Left lung (tissue), 14 donors: ENCODE measurements at places on chromosomes 2 and 18. TPM values are rescaled to one million over a fixed set of nuclear protein-coding genes. Genes with fewer than 3 reads are reported as not detected.

DNA sequence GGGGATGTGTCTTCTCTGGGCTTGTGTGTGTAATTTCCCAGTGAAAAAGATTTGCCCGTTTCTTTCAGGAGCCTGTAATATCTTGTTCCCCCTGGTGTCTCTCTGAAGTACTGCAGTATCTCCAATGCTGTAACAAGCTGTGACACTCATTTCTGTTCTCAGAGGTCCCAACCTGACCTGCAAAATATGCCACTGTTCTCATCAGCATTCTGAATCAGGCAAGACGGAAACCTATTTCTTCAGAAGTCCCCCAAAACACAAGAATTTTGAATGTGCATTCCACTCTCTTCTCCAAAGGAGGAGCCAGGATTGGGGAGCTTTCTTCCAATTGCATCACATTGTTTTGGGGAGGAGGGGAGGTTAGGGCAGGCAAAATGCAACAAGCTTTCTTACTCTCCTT is 77.0 kb upstream of the CNGA3 start:
- DNase-seq, result peak; percentile 19

DNA sequence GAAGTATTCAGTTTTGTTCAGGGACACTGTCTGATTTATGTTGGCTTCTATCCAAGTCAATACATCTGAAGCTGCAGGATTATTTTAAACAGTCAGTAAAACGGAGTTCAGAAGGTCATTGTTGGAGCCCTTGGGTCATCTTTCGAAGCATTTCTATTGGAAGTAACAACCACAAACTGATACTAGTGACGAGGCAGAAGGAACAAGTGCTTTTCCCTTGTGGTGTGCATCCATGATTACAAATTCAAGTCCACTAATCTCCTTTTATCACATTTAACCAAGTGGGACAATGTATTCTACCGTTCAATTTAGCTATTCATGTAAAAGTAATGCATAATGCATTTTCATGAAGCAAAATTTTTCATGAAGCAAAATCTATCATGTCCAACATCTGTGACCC is 76.9 kb downstream of the CD226 start:
- DNase-seq, result no peak

DNA sequence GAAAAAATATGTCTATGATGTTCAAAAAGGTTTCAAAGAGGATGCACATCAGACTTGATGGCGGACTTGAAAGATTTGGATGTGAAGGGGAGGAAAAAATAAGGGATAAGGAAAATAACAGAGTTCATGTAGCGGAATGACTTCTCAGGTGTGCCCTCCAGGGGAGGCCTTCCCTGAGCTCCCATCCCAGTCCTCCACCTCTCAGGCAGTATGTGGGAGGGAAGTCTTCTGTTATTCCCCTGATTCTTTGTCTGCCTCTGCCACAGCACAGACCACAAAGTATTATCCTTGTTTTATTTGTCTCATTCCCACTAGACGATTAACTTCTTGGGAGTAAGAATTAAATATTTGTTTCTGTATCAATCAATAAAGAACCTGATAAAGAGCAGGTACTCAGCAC is 17.7 kb downstream of the COL5A2 start:
- no peak for DNase-seq

GRCh38 chr2:230329946-230330605 is 3.1 kb downstream of the SP140L start:
- no peak for DNase-seq

GRCh38 chr18:62183578-62184195 is 3.2 kb downstream of the PIGN start:
- peak; percentile 15 for DNase-seq

- no peak for DNase-seq
Observed at GRCh38 chr2:224518806-224519580, 66.2 kb downstream of the CUL3 start.

- DNase-seq, result peak; percentile 85
Observed at GRCh38 chr2:222993920-222994650, 57.9 kb upstream of the KCNE4 start.

DNA sequence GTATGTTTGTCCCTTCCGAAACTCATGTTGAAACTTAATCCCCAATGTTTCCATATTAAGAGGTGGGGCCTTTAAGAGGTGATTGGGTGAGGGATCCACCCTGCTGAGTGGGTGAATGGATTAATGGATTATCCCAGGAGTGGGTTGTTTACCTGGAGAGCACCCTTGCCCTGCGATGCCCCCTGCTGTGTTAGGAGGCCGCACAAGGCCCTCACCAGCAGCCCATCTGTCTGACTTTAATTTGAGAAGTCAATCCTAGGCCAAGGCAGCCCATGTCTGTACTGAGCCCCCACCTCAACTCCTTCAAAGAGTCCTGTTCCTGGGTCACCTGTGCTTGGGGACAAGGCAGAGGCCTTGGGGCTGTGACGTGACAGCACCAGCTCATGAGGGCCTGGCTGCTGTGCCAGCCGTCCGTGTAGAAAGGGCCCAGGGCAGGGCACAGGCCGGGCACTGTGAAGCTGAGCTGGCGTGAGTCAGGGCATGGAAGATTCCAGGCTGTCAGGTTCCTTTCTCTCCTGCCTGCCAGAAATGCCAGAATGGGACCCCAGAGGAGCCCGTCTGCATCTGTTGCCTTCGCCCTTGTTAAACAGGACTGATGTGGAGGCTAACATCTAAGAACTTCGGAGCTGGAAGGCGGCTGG is 21.3 kb upstream of the TAF1B start:
- no peak for DNase-seq

- DNase-seq, result no peak
Observed at GRCh38 chr2:15797231-15797938, 143.0 kb upstream of the MYCN start.

DNA sequence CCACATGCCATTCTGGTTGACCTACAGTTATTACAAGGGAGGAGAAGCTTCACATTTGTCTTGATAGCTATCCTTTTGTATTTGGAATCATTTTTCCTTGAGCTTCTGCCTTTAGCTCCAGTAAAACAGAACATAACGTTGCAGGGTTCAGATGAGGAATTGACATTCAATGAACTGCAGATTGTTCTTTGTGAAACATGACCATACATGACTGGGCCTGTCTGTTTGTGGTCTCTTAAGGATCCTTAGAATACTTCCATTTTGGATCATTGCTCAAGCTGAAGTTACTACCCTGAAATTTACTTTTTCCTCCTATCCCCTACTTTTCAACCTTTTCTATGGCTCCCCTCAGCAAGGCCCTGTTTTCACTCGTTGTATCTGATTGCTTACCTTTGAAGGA is 1281.7 kb upstream of the CELF4 start:
- no peak for DNase-seq

DNA sequence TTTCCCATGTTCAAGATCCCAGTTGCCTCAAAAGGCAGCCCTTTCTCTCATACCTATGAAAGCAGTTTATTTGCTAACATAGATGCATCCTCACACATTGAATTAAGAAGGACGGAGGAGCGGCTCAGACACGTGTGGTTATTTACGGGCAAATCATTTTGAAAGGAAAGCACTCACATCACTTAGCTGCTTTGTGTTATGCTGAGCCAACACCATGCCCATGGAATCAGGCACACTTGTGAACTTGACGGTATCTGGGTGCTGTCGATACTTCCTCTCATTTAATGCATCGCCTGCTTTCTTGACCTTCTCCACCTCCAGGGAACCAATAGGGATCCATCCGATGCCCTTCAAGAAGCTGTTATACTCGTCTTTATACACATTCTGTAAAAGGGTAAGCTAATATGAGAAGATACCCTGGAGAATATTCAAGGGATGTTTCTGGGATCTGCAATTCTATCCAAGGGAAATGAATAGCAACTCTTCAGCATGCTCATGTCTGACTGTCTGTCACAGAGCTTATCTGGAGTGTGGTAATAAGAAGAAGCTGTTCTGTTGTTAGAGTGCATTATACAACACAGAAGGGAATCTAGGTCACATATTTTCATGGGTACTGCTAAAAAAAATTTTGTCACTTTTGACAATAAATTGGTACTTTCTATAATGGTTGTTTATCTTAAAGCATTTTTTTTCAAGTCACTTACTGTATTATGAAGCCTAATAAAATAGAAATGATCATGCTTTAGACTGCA is 63.3 kb downstream of the NEB start:
- DNase-seq, result no peak

DNA sequence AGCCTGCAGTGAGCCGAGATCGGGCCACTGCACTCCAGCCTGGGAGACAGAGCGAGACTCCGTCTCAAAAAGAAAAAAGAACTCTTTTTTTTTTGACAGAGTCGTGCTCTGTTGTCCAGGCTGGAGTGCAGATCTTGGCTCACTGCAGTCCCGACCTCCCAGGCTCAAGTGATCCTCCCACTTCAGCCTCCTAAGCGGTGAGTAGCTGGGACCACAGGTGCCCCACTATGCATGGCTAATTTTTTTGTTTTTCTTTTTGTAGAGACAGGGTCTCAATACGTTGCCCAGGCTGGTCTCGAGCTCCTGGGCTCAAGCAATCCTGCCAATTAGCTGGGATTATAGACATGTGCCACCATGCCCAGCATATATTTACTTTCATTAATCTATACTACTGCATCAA is 12.5 kb upstream of the INO80D start:
- DNase-seq, result no peak

GRCh38 chr2:44652701-44653100 is 288.8 kb upstream of the SIX3 start:
- DNase-seq, result peak; percentile 75

DNA sequence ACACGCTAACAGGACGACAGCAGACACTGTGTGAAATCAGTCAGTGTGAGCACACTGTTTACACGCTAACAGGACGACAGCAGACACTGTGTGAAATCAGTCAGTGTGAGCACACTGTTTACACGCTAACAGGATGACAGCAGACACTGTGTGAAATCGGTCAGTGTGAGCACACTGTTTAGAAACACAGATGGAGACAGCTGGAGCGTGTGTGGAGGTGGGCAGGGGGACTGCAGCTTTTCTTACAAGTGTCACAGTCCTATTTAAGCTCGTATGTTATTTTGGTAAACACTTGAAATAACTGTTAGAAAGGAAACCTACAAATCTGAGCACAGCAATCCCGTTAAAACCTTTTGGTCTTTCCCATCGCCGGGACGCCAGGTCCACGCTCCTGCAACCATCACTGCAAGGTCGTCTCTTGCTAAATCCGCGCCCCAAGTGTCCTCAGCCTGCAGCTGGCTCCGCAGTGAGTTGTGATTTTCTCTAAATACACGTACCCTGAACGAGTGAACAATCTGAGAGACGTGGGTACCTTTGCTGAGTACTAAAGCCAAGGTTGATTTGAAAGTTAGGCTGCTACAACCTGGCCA is 58.9 kb upstream of the CTDP1 start:
- DNase-seq, result no peak

- DNase-seq, result peak; percentile 73
Observed at GRCh38 chr2:10434886-10435819, 13.0 kb downstream of the ODC1 start.

DNA sequence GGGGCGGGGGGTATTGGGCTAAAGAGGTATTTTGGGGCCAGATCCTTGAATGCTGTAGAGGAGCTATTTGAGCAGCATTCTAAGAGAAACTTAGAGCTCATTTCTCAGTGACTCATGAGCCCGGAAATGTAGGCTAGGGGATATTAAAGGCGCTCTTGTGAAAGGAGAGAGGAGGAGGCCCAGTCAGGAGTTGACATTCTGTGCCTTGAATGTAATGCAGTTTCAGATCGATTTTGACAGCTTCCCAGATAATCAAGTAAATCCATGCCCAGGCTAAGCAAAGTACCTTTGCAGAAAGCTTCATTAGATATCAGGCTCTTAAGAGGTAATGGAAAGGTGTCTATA is 1.5 kb downstream of the CAB39 start:
- DNase-seq, result no peak

DNA sequence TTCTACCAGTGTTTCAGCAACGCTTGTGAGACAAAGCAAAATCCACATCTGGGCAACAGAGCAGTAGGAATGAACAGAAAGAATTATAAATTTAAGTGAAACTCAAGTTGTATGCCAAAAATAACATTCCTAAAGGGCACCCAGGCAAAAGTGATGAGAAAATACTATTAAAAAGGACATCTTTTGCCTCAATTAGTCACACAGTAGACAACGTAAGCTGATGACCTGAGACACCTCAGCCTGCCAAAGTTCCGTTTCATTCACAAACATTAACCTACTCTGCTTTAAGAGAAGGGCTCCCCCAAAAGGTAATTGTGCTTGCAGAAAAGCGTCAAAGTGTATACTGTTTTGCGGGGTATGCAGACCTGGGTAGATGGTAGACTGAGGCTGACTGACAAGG is 7.2 kb downstream of the HDLBP start:
- no peak for DNase-seq

GRCh38 chr2:10658041-10658913 is 31.5 kb downstream of the NOL10 start:
- no peak for DNase-seq

- DNase-seq, result no peak
Observed at GRCh38 chr2:113858764-113859163, 31.1 kb upstream of the ACTR3 start.

DNA sequence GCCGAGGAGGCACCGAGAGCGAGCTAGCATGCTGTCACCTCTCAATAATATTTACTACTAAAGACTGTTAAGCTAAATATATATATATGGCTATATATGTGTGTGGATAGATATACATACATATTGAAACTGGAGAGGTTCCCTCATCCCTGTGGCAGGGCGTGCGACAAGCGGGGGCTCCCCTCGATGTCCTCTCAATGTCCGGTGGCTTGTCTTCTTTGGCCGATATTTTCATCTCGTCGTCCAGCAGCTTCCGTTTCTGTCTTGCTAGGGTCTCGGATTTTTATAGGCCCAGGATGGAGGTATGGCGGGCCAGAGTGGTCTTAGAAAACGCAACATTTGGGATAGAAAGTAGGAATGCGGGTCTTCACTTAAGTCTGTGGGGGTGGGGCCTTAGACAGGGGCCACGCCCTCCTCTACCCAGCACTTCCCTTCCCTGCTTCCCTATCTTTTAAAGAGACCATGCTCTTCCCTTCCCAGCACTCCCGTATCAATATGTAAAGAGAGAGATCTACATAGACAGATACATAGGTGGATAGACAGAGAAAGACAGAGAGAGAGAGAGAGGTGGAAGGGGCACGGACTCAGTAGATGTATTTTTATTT is 866.8 kb downstream of the DSC3 start:
- DNase-seq, result no peak

GRCh38 chr18:48106976-48107781 is 176.7 kb upstream of the SMAD2 start:
- DNase-seq, result no peak

- no peak for DNase-seq
Observed at GRCh38 chr2:79638954-79639353, 126.1 kb downstream of the CTNNA2 start.

Gene STARD6
- 0.43 TPM for polyA plus RNA-seq

Gene ZNF407
- polyA plus RNA-seq, result 11.9 TPM

Gene PROM2
- polyA plus RNA-seq, result 15.9 TPM

Gene CCDC141
- polyA plus RNA-seq, result 1.6 TPM
